T1000 (cell line): ENCODE measurements at places on chromosomes 5 and 9.
A peak's percentile ranks its signal among the peaks of the same experiment; 100 is the strongest.

- no peak for DNase-seq
Observed at GRCh38 chr9:100669968-100670367, 92.1 kb downstream of the CAVIN4 start.

- DNase-seq: no peak
Observed at GRCh38 chr5:93610581-93611272, 27.7 kb downstream of the NR2F1 start.

DNA sequence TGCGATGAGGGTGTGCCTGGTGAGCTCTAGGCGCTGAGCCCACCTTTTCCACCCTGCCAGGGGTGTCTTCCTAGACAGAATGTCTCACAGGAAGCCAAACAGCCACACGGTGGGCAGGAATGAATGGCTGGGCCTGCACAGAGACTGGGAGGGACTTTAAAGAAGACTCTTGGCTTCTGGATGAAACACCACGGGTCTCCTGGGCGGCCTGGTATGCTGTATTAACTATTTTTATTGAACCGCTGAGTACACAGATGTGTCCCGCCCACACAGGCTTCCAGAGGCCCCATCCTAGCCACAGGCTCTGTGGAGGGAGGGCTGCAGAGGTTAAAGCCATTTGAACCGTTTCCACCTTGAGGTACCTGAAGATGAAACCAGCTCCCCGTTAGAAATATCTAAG, 115.2 kb upstream of the CXCL14 start:
- no peak for DNase-seq

GRCh38 chr9:124456341-124457078, 6.3 kb downstream of the ADGRD2 start:
- no peak for DNase-seq

DNA sequence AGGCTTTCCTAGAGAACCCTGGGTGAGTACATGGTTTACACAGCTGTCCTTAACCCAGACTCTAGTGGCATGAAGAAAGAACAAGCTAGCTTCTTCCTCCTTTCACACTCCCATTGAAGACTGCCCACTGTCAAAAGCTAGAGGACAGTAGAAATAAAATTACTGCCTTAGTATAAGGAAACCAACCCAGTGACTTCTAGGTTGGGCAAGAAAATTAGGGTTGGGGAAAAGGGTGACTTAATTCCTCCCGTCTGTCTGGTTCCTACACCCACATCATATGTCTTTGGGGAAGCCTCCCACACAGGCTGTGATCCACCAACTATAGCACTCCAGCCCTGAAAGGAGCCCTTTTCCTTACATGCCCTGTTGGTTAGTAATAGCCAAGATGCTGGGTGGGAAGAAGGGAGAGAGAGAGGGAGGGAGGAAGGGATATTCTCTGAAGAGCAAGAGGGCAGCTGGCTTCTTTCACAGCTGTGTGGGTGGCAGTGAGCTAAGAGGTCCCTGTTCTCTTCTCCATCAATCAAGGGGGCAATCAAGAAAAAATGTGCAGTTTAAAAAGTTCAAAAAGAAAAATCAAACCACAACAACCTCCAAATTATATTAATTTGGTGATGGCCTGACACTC, 21.7 kb downstream of the HBEGF start:
- no peak for DNase-seq

DNA sequence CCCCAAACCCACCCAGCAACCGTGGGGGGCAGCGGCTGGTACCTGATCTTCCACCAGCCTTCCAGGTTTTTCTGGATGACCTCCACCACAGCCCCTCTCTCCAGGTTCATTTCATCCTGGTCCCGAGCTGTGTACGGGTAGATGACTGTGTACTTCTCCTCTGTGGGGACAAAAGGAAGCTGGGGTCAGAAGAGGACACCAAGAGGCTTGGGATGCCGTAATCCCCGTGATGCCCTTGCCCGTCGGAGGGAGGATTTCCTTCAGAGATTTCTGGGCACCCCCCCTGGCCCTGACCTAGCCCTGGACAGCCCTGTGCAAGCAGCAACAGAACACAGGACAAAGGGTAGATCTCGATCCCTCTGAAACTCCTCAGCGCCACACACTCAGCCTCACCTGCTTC, 70.3 kb upstream of the UBTD2 start:
- DNase-seq: no peak

DNA sequence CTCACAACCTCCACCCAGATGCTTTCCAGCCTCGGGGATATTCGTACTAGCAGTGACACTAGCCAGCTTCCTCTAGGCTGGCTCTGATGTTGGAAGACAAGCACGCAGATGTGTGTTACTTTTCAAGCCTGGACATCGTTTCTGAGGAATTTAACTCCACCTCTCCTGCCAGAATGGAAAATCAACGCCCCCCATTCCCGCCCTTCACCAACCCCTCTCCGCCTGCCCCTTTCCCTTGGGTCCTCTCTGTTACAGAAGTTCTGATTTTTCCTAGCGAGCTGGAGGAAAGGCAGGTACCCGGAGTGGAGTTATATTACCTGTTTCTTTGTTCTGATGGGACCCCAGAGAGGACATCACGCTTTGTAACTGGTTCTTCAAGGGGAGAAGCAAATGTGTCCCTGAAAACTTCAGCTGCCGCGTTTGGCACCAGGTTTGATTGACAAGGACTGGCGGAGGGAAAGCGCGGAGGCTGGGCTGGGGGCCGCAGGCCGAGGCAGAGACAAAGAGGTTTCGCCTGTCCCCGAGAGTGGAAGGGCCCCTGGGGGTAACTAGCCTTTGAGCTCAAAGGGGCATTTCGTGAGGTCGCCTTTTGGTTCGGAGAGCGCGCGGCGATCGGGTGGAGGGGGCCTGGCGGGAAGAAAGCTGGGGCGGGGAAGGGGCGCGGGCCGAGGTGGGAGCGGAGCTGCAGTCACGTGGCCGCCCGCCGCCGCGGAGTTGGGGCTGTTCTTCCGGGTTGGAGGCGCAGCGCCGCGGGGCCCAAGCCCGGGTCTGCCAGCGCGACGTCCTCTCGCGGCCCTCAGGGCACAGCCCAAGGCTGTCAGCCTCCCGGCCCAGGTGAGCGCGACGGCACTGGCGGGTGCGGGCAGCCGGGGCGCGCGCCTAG, at the start of gene NNT:
TSS of gene NNT (plus strand) at position 720 of the 883 bp plus-strand sequence. CDS start 6,016 bp downstream, outside the sequence.
- peak; percentile 16 for DNase-seq

- DNase-seq: no peak
Observed at GRCh38 chr9:3912280-3912679, 386.5 kb upstream of the RFX3 start.

DNA sequence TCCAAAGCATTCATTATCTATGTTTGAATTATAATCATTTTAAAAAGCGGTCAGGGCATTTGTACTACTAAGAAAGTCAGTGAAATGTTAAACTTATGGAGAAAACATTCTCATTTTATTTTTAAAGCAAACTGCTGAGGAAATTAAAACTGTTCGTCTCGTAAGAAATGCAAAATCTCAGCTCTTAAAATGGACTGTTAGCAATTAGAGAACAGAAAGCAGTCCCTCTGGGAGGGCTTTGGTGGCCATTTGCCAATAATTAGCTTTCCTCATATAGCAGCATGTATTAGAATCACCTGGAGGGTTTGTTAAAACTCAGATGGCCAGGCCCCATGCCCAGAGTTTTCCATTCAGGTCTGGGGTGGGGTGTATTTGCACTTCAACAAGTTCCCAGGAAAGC, 120.7 kb upstream of the RASEF start:
- DNase-seq: no peak

DNA sequence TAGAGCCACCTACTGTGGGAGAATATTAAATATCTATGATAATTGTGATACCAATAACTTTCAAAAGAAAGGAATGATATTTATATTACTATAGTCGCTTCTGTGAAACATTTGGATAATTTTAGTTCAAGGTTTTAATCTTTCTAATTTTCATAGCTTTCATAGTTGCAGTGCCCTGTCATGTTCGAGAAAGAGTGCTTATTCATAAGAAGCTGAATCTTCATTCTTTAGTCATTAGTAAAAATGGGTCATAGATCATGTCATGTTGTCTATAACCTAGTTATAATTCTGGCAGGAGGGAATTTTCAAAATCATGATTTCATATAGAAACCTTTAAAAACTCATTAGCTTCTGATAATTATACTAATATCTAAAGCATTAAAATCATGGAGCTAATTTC, 685.6 kb downstream of the CETN3 start:
- no peak for DNase-seq

DNA sequence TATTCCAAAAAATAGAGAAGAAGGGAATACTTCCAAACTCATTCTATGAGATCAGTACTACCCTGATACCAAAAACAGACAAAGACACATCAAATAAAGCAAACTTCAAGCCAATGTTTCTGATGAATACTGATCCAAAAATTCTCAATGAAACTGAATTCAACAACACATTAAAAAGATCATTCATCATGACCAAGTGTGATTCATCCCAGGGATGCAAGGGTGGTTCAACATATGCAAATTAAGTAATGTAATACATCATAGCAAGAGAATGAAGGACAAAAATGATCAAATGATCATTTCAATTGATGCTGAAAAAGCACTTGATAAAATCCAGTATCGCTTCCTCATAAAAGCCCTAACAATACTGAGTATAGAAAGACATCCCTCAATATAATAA, 4.9 kb upstream of the RCL1 start:
- DNase-seq: no peak

GRCh38 chr5:143682929-143683386, 129.0 kb upstream of the HMHB1 start:
- no peak for DNase-seq

DNA sequence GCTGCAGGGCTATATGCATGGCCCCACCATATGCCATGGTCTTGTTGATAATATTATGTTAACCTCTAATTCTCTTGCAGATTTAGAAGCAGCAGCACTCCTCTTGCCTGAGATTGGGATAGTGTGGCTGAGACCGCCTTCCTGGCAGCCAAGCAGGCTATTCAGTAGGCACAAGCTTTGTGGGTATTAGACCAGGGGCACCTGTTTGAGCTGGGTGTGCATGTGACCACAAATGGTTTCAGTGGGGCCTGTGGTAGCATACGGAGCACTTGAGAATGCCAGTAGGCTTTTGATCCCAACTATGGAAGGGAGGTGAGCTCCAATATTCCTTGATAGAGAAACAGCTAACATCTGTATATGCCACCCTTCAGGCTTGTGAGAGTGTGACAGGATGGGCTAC, 625.1 kb upstream of the NUDT12 start:
- no peak for DNase-seq

DNA sequence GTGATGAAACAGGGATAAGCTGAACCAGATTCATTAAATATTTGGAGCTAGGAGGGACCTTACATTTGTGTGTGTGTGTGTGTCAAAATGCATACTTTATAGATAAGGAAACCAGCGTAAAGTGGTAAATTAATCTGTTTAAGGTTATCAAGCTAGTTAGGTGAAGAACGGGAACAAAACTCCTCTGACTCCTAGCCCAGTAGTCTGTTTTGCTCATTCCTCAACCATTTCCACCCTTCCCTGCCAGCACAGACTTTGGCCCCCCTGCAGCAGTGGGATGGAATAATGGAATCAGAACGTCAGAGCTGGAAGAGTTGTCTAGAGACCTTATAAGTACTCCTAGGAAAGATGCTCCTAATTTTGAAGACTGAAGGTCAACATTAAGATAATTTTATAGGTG, 6.5 kb downstream of the AGXT2 start:
- no peak for DNase-seq

GRCh38 chr5:77152441-77152840, 58.0 kb upstream of the PDE8B start:
- no peak for DNase-seq

DNA sequence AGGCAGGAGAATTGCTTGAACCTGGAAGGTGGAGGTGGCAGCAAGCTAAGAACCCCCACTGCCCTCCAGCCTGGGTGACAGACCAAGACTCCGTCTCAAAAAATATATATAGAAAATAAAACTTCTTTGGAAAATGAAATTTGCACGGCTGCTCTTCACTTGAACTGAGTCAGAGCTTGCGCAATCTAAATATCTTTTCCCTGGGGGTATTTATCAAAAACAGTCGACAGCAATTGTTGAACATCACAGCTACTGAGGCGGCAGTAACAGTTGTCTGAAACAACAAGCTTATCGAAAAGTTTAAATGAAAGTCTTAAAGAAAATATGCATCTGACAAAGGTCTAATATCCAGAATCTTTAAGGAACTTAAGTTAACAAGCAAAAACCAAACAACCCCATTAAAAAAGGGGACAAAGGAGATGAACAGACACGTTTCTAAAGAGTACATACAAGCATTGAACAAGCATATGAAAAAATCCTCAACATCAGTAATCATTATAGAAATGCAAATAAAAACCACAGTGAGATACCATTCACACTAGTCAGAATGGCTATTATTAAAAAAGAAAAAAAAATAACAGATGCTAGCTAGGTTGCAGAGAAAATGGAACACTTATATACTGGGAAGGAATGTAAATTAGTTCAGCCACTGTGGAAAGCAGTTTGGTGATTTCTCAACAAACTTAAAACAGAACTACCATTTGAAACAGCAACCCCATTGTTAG, 153.6 kb upstream of the CDH9 start:
- DNase-seq: no peak

GRCh38 chr5:150297236-150297890, 5.3 kb downstream of the ARSI start:
- DNase-seq: no peak

- DNase-seq: peak; percentile 34
Observed at GRCh38 chr5:36606428-36607113, at the start of gene SLC1A3. Gene SLC1A3, plus strand, starts transcription at chr5:36606606. Its CDS starts 1,818 bp downstream, at chr5:36608424.

- DNase-seq: no peak
Observed at GRCh38 chr5:154478752-154479159, 729 bp upstream of the HAND1 start.

DNA sequence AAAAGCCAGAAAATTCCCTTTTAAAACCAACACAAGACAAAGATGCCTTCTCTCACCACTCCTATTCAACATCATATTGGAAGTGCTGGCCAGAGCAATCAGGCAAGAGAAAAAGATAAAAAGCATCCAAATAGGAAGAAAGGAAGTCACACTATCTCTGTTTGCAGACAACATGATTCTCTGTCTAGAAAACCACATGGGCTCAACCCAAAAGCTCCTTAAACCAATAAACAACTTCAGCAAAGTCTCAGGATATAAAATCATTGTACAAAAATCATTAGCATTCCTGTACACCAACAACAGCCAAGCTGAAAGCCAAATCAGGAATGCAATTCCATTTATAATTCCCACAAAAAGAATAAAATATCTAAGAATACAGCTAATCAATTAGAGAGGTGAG, 112.0 kb downstream of the ADAMTSL1 start:
- DNase-seq: no peak

DNA sequence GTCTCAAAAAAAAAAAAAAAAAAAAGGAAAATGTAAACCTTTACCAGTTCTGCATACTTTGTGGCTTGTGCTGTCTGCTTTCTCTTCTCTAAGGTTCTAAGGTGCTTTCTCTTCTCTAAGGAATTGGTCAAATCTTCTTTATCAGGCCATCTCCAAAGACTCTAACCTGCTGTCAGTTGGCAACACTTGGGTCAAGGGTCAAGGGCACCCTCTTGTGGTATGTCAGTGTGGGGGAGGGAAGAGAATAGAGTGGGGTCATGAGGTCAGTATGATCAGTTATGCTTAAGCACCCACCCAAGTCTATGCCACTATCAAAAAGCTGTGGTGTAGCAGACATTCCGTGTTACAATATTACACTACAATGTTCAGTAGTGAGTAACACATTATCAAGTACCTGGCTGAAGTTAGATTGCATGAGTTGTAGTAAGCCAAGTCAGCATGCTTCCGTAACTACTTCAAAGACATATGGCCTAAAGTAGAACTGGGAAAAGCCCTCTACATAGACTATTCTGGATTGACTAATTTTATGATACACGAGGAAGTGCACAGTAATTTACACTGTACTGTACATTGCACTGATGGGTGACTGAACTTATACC, 25.0 kb upstream of the CCL28 start:
- no peak for DNase-seq
